ENCODE measurements at places on chromosomes 2 and 18.
A peak's percentile ranks its signal among the peaks of the same experiment; 100 is the strongest.

GRCh38 chr2:32905270-32905669, 41.5 kb upstream of the LTBP1 start:
- DNase-seq: no peak

DNA sequence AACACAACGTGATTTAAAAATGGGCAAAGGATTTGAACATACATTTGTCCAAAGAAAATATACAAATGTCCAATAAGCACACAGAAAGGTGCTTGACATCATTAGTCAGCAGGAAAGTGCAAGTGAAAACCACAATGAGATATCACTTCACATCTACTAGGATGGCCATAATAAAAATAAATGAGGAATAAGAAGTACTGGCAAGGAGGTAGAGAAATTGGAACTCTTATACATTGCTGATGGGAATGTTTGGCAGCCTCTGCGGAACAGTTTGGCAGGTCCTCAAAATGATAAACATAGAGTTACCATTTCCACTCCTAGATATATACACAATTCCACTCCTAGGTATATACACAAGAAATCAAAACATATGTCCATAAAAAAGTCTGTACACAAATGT, 51.0 kb upstream of the PGAP1 start:
- DNase-seq: no peak

GRCh38 chr2:173239644-173240043, 115.0 kb upstream of the CDCA7 start:
- DNase-seq: no peak

GRCh38 chr2:147363181-147363580, 481.6 kb upstream of the ACVR2A start:
- DNase-seq: no peak

DNA sequence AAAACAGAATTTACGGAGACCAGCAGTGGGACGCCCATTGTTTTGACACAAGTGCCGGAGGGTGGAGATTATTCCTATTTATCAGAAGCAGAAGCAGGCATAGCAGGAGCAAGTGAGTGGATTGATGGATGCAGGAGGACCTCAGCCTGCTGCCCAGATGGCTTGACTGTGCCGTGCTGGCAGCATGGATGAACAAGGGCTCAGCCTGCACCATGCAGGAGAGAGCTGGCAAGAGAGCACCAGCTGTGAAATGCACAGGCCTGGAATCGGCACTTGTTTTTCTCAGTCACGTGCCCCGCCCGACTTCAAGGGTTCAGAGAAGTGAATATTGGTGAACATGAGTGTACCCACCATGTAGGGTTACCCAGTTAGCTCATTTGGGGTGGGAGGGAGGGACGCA, 4.0 kb downstream of the IL1R2 start:
- no peak for DNase-seq

- no peak for DNase-seq
These were observed 88.9 kb downstream of the GAREM1 start for GRCh38 chr18:32381761-32382160.

GRCh38 chr2:210224591-210224940, 681 bp downstream of the ACADL start:
- no peak for DNase-seq

- no peak for DNase-seq
These were observed 23.5 kb upstream of the RHOB start for GRCh38 chr2:20423359-20423758.

DNA sequence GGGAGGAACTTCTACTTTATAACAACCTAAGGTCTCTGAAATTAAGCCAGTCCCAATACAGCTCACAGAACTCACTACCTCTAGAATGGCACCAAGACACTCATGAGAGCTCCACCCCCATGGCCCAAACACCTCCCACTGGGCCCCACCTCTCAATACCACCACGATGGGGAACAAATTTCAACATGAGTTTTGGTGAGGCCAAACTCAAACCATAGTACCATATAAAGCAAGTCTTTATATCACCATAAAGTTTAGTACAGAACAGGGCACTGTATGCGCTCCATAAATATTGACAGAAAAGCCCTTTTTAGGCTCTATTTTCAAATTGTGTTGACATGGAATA, 3.3 kb downstream of the AFG3L2 start:
- DNase-seq: no peak

GRCh38 chr18:2981212-2981728, 31.7 kb downstream of the LPIN2 start:
- DNase-seq: no peak

GRCh38 chr2:23681356-23682140, 245.4 kb downstream of the ATAD2B start:
- no peak for DNase-seq

- no peak for DNase-seq
These were observed 60.9 kb downstream of the ICOS start for GRCh38 chr2:203997481-203997880.

DNA sequence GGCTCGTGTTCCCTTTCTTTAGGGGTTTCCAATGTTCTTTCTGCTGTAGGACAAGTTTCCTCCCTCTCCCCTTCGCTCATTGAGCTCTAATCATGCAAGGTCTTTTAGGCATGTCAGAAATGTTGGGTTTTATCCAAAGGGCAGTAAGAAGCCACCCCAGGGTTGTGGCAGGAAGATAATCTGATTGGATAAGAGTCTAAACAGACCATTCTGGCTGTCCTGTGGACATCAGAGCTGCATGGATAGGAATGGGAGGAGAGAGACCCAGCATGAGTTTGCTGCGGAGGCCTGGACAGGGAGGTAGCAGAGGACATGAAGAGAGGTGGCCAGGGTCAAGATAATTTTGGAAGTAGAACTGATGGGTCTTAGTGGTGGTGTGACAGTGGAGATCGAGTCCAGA, 88.2 kb downstream of the ACKR3 start:
- no peak for DNase-seq

DNA sequence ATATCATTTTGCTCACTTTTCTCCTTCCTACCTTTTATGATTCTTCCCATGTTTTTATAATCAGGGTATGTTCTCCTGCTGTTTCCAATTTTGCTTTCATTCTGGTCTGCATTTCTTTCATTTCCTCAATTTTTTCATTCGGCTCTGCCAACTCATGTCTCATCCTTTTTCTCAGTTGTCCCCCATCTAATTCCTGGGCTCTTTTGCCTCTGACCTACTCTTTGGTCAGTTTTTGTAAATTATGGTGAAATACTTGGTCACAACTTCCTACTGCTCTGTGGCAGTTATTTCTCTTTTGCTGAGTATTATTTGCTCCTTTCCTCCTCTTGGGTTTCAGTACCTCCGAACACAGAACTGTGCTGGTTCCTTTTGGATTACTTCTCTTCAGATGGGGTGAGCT, 27.5 kb downstream of the MYO7B start:
- no peak for DNase-seq

DNA sequence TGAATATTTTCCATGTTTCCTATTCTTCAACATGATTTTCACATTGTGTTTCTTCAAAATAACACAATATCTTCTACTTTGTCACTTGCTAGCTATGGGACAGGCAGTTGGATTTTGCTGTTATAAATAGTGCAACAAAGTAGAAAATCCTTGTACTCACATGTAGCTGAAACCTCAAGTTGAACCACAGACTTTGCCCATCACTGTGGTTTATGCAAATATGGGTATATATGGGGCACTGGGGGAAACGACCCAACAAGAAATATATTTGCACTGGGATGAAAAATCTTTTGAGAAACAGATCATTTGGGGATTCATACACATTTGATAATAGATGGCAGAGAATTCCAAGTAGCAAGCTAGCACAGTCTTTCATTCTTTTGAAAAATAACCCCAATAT, 486.3 kb upstream of the MAP2 start:
- no peak for DNase-seq

DNA sequence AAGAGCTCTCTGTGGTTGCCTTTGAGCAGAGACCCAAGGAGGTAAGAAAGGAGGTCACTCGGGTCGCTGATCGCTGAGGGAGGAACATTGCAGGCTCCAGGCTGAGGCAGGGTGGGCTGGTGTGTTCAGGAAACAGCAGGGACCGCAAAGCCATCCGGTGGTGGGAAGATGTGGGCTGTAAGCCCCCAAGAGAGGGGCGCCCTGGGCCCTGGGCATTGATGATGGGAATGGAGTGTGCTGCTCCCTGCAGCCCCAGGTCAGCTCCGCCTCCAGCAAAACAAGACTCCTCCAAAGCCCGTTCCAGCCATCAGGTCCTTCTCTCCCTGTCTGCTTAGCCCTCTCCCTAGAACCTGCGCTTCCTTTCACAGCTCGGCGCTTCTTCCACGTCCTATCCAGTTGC, 229.7 kb downstream of the KLHL29 start:
- no peak for DNase-seq

GRCh38 chr2:241309684-241310117, 5.8 kb downstream of the HDLBP start:
- peak; percentile 49 for DNase-seq

- DNase-seq: no peak
These were observed 34.9 kb downstream of the OSBPL1A start for GRCh38 chr18:24362757-24363156.

GRCh38 chr2:709138-709765, 32.0 kb upstream of the TMEM18 start:
- DNase-seq: no peak

GRCh38 chr2:176068419-176068832, 15.3 kb downstream of the EVX2 start:
- no peak for DNase-seq

DNA sequence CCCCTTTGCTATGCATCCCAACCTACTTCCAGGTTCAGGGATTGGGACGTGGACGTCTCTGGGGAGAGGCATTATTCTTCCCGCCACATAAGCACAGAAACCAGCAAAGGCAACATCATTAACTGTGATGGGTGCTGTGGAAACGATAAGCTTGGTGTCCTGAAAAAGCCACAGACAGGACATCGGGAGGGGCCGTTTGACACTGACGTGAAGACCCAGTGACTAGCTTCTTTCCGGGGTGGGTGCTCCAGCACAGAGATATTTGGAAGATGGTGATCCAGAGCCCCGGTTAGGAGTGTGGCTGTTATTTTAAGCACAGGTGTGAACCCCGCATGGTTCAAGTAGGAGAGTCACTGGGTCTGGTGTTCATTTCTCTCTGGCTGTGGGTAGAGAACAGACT, 163.8 kb upstream of the HDAC4 start:
- no peak for DNase-seq

DNA sequence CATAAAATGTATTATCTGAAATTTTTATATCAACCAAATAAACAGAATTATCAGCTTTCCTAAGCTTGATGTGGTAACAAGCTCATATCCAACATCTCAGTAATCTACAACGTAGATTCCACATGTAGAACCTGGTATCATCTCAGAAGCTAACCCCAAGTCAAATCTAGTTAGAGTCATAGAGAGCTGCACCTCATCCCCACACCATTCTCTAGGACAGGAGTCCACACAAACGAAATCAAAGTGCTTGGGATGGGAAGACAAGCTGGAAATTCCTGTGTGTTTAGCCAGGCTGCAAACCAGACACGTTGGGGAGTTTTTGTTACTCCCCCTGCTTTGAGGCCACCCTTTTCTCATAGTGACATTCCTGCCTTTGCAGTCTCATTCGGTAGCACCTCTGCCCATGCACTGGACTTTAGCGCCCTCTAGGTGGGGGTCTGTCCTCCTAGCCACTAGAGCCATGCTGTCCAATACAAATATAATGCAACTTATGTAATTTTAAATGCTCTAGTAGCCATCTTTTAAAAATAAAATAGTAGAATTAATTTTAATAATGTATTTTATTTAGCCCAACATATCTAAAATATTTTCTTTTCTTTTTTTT, 28.1 kb upstream of the SATB2 start:
- DNase-seq: no peak

DNA sequence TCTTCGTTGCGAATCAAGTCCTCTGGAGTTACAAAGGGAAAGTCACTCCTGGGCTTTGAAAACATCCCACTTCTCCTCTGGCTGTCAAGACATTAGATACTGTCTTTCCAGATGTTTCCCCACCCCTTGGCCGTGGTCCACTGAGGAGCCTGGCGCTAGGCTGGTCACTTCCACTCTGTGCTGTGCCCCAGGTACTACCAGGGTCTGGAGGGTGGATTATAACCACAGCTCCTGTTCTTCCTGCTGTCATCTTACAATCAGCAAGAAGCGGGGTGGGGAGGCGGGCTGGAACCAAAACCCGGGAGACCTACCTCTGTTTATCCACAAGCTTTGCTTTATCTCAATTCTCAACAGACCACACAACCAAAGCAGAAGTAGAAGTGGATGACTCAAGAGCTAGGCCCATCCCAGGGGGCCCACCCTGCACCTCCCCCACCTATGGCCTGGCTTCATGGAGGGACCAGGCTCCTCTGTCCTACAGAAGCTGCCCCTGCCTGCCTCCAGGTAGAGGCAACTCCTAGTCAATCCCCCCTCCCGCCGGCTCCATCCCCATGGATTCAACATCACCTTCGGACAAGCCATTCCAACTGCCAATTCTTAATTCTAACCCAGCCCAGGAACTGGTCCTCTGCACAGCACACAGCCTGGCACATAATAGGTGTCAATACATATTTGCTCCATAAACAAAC, 17.8 kb downstream of the SMAD7 start:
- no peak for DNase-seq

GRCh38 chr2:213980883-213981282, 430.0 kb upstream of the VWC2L start:
- DNase-seq: no peak

DNA sequence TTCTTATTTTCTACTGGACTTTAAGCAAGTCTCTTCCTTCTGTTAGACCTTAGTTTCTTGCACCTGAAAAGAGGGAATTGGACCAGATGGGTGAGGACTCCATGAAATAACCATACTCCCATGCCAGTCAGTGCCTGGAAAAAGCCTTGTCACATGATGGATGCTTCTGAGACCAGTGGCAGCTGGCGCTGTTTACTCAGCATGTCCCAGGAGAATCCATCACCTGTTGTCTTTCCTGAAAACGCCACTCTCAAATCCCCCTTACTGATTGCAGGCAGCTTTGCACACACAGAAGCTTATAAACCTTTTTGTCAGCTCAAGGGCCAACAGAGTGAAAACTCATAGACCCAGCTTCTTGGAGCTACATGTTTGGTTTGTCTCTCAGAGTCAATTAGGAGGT, 117.6 kb downstream of the POLE4 start:
- no peak for DNase-seq

DNA sequence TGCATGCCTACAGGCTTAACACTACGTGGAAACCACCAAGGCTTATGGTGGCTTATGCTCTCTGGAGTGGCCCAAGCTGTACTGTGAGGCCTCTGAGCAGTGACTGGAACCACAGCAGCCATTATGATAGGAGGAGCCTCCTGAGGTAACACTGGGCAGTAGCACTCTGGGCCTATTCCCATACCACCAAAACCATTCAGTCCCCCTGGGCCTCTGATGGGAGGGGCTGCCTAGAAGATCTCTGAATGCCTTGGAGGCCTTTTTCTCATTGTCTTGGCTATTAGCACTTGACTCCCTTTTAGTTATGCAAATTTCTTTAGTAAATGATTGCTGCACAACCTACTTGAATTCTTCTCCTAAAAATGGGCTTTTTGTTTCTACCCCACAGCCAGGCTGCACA, 985.0 kb downstream of the DPP10 start:
- no peak for DNase-seq

DNA sequence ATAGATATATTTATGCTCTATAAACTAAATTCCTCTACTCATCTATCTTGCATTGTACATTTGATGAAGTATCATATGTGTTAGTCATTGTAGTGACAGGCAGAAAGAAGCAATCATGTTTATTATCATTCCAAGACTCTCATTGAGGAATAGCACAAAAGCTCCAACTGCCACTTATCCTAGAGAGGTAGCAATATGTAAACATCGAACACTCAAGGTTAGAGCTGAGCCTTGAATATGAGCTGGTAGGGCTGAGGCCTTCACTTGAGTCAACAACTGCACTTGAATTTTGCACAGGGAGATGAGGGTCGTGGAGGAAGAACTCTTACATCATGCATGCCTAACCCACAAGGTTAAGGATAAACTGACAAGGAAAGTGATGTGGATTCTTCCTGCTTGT, 900.9 kb downstream of the CPS1 start:
- DNase-seq: no peak
